Activated CD4-positive, CD25-positive, alpha-beta regulatory T cell treated with anti-CD3 and anti-CD28 coated beads, Interleukin-2, amount 50 U/mL, for 16 hours (primary cell): ENCODE measurements at places on chromosomes 7 and 10.

GRCh38 chr7:155231941-155232340 is 65.7 kb upstream of the INSIG1 start:
- no peak for DNase-seq

GRCh38 chr10:5911670-5912069 is 21.6 kb downstream of the FBH1 start:
- DNase-seq = no peak

- no peak for DNase-seq
Observed at GRCh38 chr7:65554-65953, 126.8 kb upstream of the FAM20C start.

DNA sequence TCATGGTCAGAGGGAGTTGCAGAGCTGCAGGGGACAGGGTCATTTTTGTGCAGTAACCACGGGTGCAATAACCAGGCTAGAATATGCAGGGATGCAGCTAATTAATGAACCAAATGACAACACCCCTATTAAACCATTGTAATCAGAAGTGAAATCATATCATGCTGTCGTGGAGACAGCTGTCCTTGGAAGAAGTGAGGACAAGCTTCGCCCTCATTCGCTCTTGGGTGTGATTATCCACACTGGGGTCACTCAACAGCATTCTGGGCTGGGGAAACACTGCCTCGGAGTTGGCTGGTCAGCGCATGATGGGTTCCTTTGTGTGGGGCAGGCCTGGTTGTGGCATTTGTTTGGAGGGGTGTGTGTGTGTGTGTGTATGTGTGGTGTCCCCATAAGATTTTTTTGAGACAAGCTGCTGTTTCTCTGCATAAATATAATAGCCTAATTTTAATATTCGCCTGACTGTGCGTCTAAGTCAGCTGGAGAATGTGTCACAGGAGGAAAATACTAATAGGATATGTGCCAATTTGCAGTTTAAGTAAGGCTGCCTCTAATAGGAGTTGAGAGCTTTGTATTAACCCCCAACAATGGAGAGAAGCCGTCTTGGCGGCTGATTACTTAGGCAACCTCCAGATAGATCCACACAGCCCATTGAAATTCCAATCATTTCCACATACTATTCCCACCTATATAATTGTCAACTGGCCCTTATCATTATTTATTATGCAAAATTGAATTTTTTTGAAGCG is 149.4 kb downstream of the DNAJB6 start:
- DNase-seq = no peak
